Fibroblast of lung (primary cell): ENCODE measurements at places on chromosomes 2 and 18.

DNA sequence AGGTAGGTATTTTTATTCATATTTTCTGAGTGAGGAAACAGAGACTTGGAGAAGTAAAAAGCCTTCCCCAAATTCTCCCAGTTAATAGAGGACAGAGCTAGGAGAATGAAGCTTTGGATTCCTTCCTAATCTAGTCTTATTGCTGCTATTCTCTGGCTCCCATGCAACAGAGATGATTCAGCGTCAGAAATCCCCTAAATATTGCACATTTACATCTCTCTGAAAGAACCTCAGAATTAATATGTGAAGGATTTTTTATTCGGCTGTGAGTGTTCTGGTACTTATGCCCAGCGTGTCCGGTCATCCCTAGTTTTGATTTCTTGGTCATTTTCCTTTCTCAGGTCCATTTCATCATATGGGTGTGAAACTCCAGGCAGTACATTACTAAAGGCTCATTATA is 91.2 kb upstream of the SESTD1 start:
- DNase-seq = no peak

DNA sequence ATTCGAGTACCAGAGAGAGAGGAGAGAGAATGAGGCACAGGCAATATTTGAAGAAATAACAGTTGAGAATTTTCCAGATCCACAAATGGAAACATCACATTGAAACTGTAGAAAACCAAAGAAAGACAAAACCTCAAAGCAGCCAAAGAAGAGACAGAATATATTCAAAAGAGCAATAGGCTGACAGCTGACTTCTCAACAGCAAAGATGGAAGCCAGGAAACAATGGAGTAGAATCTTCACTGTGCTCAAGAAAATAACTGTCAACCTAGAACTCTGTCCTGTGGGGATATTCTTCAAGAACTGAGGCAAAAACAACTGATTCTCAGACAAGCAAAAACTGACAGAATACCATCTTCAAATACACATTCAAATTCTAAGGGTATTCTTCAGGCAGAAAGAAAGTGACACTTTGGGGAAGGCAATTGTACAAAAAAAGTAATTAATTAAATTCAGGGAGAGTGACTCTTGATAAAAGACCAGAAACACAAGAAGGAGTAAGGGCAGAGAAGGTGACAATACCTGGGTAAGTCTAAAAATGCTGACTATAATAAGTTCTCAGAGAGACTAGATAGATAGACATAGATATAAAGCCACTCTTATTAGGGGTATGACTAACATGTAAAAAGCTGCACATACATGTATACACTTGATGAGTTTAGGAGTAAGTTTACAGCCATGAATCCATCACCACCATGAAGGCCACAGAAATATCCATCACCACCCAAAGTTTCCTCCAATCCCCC is 25.6 kb downstream of the ANKMY1 start:
- no peak for DNase-seq

- DNase-seq = peak; percentile 85
These were observed 11.9 kb upstream of the KIDINS220 start for GRCh38 chr2:8849327-8849726.

- no peak for DNase-seq
These were observed 40.2 kb upstream of the SKA1 start for GRCh38 chr18:50334546-50335152.

DNA sequence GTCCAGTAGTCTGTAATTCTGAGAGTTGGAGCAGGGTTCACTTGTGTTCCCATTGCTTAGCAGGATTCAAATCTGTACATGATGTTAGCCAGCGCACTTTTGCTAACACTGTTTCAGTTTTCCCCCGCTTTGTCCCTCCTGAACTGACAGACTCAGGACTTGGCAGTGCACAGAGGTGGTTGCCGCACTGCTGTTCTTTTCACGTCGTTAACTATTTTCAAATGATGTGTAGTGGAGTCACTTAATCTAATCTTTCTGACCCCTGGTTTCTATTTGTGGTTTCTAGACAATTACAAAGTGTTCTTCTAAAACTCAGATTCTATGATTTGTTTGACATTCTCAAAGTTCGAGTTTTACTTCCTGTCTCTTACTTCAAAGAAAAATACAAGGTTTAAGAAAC is 234.5 kb downstream of the RBM43 start:
- peak; percentile 28 for DNase-seq

- peak; percentile 46 for DNase-seq
These were observed 5.6 kb downstream of the QPCT start for GRCh38 chr2:37350034-37350433.

GRCh38 chr2:120246546-120247300 is 5.9 kb upstream of the RALB start:
- DNase-seq = no peak
